ENCODE measurements at places on chromosomes 1 and 21.
A peak's percentile ranks its signal among the peaks of the same experiment; 100 is the strongest.

DNA sequence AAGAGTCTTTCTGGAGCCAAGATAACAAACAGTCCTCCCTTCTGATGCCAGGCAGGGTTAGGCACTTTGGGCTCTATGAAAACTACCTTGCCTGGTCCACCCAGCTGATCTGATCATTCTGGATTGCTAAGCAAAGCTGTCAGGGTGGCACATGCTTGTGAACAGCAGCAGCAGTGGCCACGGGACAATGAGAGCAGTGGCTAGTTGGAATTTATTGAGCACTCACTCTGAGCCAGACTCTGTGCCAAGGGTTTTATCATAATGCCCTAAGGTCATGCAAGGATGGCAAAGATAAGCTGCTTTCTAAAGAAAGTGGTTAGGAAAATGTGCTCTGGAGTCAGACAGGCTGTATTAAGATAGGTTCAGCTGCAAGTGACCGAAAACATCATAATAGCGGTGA, 390.4 kb upstream of the VAMP3 start:
- DNase-seq = no peak

- DNase-seq = no peak
Observed at GRCh38 chr21:46001821-46002681, 20.5 kb downstream of the COL6A1 start.

DNA sequence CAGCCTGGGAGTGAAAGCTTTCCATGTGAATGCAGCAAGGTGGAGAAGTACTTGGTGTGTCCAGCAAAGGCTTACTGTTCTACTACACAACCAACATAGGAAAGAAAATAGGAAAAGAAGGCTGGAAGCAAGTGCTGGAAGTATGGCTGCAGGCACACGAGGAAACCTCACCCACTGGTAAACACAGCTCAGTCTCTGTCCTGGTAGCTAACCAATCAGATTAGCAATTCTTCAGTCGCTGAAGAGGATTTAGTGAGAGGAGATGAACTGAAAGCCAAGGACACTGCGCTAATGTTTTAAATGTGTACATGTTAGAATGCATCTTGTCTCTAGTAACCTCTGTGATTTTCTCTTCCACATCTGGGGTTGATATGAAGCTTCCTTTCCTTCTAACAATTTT, 36.2 kb upstream of the CACHD1 start:
- no peak for DNase-seq

- DNase-seq = no peak
Observed at GRCh38 chr1:246577082-246577719, 10.9 kb downstream of the CNST start.

GRCh38 chr1:2583871-2584351, 2.7 kb upstream of the PRXL2B start:
- no peak for DNase-seq

- DNase-seq = no peak
Observed at GRCh38 chr1:28087614-28088167, 719 bp downstream of the EYA3 start.

DNA sequence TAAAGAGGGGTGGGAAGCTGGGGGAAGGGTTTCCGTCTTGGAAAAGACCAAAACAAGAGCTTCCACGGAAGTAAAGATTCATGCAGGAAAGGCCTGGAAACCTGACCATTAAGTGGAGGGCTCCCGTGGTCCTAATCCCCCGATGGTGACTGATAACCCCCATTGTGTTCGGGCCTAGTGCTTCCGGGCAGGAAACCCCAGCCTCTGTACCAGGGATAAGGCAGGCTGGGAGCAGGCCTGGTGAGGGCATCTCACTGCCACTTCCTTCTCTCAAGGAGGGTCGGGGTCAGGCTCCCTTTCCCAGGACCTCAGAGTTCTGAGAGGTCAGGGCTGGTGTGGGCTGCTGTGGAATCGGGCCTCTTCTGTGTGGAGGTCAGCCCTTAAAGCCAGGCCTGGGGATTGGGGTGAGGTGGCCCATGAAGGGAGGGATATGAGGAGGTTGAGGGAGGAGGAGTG, 136.9 kb downstream of the CDC7 start:
- DNase-seq = no peak

- no peak for DNase-seq
Observed at GRCh38 chr1:77484926-77485325, 197.5 kb downstream of the ZZZ3 start.

DNA sequence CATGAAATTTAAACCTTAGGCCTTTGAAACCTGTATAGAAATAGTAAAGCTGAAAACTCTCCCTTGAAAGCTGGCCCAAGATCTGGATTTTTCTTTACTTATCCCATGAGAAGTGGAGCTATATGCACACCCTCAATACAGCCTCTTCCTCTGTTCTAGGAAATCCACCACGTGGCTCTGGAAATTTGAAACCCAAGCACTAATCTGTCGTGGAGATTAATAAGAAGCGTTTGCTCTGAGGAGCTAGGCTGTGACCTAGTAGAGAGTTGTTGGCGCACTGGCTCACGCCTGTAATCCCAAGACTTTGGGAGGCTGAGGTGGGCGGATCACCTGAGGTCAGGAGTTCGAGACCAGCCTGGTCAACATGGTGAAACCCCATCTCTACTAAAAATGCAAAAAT, 291.3 kb upstream of the PLXNA2 start:
- no peak for DNase-seq

DNA sequence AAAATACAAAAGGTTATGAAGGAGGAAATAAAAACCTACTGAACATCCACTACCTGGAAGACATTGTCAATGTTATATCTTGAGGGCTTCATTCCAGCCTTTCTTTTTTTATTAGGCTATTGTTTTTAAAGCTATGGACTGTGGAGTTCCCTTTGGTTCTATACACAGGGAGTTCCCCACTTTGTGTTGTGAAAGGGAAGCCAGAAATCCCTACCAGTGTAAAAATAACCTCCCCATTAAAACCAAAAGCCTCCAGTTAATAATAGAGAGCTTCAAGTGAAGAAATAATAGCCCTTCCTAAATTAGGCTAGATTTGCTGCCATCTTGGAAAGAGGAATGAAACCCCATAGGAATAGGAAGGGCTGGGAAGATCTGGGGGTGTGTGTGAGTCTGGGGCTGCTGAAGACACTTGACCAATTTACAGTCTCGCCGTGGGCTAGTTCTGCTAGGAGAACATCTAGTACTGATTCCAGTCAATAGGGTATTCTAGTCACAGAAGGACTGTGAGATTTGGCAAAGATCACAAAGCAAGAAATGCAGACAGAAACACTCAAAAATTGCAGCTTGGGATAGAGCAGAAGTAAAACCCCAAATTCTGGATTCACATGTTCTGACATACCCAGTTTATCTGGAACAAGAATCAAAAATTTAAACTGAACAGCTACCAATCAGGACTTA, 32.4 kb upstream of the PTGFRN start:
- no peak for DNase-seq

DNA sequence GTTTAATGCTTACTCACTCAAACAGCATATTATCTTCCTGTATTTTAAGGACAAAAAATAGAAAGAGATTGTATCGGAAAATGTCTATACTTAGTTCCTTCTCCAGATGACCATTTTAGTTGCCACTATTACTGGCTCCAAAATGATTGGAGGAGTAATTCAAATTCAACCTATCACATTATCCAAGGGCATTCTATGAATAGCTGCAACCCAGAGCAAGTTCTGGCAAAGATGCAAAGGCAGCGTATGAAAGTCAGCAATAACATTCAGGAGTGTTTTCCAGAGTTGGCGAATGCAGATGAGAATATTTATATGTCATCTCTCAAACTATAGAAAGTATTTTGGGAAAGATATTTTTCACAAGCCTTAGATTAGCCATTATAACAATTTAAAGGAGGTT, 389.8 kb upstream of the ADGRL2 start:
- DNase-seq = no peak

DNA sequence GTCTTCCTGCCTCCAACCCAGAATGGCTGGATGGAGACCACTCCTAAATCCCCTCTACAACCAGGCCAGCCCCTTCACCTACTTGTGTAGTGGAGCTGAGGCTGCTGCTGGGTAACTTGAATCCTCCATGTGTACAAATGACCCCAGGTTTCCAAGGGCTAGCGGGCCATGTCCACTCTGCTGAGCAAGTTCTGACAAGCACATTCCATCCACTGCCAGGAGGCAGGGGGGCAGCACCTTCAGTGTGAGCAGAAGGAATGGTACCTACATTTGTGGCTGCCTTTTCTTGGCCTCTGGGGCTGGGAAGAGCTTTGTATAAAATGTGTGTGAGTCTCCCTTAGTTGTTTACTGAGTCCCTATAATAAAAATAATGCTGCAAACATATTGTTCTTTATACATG, 14.5 kb downstream of the KIAA0040 start:
- no peak for DNase-seq

GRCh38 chr1:39755965-39756659, 15.0 kb downstream of the OXCT2 start:
- no peak for DNase-seq

- no peak for DNase-seq
Observed at GRCh38 chr1:196598942-196599748, 9.1 kb downstream of the KCNT2 start.

DNA sequence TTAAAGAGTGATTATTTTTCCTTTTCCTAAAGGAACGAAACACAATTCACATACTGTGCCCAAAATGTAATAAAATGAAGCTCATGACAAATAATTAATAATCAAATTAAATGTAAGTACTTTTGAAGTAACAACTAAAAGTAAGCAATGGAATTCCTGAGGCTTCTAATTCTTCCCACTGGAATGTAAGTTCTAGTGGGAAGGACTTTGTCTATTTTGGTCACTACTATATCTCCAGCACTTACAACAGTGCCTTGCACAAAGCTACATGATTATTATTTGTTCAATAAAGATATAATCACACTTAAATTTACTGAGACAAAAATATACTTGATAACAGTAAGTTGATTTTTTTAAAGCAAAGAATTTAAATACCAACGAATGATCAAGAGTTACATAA, 128.8 kb downstream of the COQ8A start:
- no peak for DNase-seq

DNA sequence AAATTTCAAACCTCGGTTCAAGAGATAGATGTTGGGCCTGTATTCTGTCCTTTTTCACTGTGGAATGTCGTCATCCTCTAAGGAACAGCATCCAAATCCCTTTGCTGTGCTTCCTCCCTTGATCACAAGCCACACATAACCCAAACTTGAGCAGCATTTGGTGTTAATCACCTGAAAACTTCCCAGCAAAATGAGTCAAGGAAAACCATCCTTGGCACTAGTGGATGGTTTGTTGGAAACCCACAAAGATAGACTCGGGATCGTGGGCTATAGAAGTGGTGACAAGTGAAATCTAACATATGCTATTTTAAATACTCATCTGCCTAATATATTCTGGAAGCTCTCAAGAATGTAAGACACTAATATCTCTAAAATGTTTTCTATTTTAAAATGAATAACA, 459.1 kb downstream of the SETD4 start:
- DNase-seq = no peak

GRCh38 chr21:32256873-32257620, 21.8 kb downstream of the MIS18A start:
- no peak for DNase-seq

DNA sequence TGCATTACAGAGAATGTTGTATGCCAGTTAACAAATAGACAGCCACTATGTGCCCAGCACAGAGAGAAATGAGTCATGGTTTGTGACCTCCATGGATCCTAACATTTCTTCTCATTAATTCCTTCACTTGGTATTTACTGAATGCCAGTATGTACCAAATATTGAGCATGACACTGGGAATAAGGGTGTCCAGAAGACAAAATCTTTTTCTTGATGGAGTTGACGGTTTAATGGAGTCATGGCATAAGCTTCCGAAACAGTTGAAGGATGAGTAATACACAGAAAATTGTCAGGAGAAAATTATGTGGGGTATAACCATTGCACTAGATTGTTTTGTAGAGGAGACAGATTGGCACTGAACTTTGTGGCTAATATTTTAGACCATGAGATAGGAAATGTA, 36.9 kb downstream of the PTGFR start:
- DNase-seq = no peak

DNA sequence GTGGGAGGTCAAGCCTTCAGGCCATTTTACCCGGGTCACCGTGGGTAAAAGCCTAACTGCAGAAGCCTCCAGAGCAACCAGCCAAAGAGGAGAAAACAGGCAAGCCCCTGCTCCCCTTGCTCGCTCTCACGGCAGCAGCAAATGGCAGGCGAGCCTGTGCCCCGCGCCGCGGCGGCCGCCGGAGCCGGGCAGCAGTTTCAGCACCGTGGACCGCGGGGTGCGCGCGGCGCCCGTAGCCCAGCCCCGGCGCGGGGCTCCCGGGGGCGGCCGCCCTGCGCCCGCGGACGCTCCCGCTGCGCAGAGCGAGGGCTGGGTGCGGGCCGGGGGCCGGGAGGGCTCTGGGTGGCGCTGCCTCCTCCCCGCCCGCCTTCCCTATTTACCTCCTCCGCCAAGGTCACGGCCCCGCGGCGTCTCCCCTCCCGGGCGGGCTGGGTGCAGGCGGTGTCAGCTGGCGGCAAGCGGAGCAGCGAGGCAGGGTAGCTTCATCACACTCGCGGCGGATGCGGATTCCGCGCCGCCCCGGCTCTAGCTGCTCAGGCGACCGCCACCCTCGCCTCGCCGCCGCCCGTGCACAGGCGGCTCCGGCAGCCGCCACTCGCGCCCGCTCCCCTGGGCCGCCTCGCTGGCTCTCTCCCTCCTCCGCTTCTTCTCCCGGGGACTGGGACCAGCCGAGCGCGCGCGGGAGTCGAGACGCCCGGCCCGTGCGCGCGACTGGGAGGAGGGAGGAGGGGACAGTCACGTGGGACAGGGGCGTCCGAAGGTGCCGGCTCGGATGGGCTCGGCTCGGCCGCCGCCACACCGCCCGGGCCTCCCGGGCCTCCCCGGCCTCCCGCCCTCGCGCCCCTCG, at the start of gene RGS7:
Gene RGS7, minus strand, starts transcription at position 687 of the 847 bp plus-strand sequence.
- peak; percentile 85 for DNase-seq

DNA sequence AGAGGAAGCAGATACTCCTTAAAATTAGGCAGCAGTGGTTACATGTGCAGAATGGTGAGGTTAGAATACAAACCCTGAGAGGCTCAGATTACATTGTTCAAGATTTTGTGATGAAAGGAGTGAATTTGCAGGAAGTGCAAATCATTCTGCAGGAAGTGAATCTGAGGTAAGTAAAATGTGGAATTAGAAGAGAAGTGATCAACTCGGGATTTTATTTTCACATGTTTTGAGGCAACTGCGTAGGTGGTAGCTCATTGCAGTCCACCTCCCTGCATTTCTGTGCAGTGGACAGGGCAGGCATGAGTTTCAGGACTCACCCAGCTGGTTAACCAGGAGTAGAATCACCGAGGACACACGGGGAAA, 2.1 kb upstream of the PLA2G2C start:
- DNase-seq = no peak

- peak; percentile 78 for DNase-seq
Observed at GRCh38 chr1:233440951-233441401, 113.5 kb downstream of the MAP3K21 start.

GRCh38 chr1:200438911-200439310, 29.1 kb upstream of the ZNF281 start:
- DNase-seq = no peak

DNA sequence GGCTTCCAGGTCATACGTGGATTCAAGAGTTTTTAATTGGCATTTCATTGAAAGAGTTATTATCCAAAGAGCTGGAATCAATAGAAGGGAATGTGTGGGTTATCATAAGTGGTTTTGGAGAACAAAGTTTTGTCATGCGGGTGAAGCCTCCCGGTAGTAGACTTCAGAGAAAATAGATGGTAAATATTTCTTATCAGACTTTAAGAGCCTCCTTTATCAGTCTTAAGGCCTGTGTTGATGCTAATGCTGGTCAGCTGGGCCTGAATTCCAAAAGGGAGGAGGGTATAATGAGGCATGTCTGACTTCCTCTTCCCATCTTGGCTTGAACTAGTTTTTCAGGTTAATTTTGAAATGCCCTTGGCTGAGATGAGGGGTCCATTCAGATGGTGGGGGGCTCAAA, 89.7 kb downstream of the ITSN1 start:
- no peak for DNase-seq

Measured in HEK293T (cell line).